ENCODE measurements at places on chromosomes 5 and 9.

DNA sequence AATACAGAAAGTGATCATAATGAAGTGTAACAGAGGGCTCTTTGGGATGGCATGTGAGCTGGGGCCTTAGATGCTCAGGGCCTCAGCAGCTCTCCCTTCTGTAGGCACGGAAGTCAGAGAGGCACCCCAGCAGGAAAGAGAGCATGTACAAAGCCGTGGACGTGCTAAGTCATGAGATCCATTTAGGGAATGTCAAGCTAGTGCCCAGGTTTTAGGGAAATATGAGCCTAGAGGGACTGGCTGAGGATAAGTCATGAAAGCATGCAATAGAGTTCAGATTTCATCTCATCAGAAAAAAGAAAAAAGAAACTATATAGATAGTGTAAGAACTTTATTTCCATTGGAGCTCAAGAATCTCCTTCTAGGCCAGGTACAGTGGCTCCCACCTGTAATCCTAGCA, 379.5 kb upstream of the KLF4 start:
- DNase-seq, result no peak

DNA sequence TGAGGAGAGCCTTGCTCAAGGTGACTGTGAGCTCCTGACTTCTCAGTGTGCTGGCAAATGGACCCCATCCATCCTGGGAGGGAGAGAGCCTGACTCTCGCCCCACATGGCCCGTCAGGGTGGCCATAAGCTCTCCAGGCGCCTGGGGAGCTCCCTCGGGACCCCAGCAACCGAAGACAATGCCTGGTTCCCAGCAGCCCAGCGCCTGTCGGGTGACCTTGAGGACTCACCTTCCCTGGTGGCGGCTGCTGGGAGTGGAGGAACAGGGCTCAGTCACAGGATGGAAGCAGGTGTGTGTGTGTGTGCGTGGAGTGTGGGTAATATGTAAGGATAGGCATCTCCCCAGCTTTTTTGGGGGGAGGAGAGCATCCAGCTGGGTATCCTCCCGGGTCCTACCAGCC, 190.3 kb downstream of the MELK start:
- no peak for DNase-seq

DNA sequence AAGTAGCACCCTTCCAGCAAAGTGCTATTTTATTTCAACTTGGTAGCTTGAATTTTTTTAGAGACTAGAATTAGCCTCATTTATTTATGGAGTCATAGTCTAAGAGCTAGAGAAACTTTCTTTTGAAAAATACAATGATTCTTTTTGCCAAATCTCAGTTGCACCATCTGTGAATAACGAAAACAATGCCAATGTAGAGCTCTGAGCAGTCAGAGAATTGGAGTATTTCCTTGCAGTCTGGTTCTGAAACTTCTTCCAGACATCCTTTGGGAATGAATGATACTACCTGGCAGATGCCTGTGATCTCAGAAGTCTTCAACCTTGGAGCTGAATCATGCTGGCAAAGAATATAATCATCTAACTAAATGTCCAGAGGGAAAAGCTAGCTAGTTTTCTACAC, 511.5 kb upstream of the CYLC2 start:
- no peak for DNase-seq

DNA sequence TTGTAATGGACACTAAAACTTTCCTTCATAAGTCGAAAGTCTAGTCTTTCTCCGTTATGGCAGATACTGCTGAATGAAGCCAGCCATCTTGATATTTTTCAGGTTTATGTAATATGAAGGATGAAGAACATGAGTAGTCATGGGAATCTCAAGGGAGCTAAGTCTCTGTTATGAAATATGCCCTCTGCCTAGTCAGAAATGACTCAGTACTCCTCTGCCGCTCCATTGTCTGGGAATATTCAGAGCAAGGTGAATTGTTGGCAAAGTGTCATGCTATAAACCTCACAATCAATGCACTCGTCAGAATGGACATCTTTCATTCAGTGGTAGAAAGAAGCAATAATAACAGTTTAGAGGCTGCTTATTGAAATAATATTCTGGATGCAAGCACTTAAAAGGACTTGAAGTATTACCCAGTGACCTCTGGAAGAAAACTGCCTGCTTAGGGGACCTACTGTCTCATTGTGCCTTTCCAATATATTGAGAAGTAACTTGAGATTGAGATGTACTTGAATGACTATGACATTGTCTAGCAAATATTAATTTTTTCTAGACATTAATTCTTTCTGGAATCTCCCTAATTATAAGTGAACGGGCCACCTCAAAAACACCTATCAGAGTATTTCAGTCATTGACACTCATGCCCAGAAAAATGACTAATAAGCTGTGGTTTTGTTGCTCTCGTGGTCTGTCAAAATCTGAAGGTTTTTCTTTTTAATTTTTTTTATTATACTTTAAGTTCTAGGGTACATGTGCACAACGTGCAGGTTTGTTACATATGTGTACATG, 1011.5 kb upstream of the ACO1 start:
- DNase-seq, result no peak

- no peak for DNase-seq
These were observed 34.7 kb downstream of the SH3RF2 start for GRCh38 chr5:145971108-145971507.

DNA sequence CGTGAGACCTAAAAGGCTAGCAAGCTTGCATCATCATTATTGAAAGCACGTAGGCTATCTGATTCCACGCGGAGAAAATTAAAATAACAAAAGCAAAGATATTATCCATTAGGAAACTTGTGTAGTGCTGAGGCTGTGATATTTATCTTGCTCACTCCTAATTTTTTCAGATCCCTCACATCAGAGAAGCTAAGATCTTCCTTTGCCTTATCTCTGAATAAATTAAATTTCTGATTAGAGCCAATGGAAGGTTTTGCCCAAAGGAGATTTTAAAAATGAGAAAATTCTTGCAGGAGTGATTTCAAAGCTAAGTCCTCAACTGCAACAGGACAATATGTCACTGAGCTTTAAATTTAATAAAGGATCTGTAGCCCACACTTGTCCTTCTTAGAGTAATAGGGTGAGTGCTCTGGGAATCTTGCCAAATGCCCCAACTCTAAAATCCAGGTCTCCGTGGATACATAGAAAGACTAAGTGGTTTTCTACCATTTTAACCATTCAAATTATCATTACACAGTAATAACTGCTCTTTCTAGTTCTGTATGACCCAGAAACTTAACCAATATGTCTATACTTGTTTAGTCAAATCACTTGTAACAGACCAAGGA, 295.0 kb downstream of the CAAP1 start:
- no peak for DNase-seq

DNA sequence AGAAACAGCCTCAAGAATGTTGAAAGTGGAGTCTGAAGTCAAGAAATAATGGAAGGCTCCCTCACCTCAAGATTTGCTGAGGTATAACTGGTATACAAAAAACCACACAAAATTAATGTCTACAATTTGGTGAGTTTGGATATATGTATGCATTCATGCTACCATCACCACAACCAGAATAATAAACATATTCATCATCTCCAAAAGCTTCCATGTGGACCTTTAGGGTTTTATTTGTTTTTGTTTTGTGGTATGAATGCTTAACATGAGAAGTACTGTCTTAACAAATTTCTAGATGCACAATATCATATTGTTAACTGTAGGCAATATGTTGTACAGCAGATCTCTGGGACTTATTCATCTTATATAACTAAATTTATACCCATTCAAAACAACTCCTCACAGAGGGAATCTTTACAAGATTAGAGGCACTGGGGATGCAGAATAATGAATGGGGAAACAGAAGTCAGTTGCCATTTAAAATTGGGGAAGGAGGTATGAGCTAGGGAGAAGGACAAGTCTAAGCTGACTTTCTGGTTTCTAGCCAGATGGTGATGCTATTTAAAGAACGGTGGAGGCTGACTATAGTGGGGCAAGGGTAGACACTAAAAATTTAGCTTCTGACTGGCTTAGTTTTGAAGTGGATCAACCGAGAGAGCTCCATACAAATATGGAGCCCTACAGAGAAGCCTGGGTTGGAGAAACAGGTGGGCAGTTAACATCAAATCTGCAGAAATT, 213.9 kb downstream of the BNC2 start:
- DNase-seq, result no peak

- peak; percentile 43 for DNase-seq
These were observed 35.6 kb downstream of the DAB2IP start for GRCh38 chr9:121686930-121687541.

- DNase-seq, result no peak
These were observed 4.1 kb downstream of the GLRX start for GRCh38 chr5:95818181-95819147.

GRCh38 chr5:76106149-76106548, 23.0 kb downstream of the SV2C start:
- no peak for DNase-seq

GRCh38 chr5:95988094-95988493, 26.4 kb upstream of the ELL2 start:
- no peak for DNase-seq

- no peak for DNase-seq
These were observed 54.8 kb upstream of the DAB2 start for GRCh38 chr5:39479537-39479936.

GRCh38 chr9:97857606-97858392, 4.8 kb downstream of the FOXE1 start:
- no peak for DNase-seq

- DNase-seq, result peak; percentile 49
These were observed 159.3 kb downstream of the RGS3 start for GRCh38 chr9:113622600-113623400.

- no peak for DNase-seq
These were observed 83.2 kb upstream of the MAP3K1 start for GRCh38 chr5:56732121-56732520.
